ENCODE measurements at places on chromosomes 1 and 21.

- DNase-seq, result no peak
These were observed 15.4 kb downstream of the DYNLT5 start for GRCh38 chr1:66767626-66768025.

GRCh38 chr1:212698467-212699103 lies 1.1 kb downstream of the BATF3 start:
- DNase-seq, result no peak

- no peak for DNase-seq
These were observed 169.4 kb downstream of the GALNT2 start for GRCh38 chr1:230236301-230237008.

GRCh38 chr1:116107371-116107770 lies 3.8 kb upstream of the MAB21L3 start:
- DNase-seq, result no peak

GRCh38 chr1:204733289-204733688 lies 47.8 kb upstream of the LRRN2 start:
- no peak for DNase-seq

DNA sequence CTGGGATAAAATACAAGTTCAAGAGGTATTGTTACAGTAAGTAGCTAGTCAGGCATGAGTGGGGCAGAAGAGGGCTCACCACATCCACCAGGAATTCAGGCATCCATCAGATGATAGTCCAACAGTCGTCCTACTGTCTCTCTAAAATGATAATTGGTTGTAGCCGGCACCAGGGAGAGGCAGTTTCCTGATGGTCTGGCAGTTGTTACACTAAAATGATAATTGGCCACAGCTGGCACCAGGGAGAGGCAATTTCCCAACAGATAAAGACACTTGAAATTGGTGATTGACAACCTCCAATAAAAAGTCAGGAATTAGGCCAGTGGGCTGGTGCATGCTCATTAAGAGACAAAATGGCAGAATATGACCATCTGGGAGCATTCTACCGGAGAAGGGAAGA lies 545.8 kb downstream of the AMY1C start:
- peak; percentile 5 for DNase-seq

DNA sequence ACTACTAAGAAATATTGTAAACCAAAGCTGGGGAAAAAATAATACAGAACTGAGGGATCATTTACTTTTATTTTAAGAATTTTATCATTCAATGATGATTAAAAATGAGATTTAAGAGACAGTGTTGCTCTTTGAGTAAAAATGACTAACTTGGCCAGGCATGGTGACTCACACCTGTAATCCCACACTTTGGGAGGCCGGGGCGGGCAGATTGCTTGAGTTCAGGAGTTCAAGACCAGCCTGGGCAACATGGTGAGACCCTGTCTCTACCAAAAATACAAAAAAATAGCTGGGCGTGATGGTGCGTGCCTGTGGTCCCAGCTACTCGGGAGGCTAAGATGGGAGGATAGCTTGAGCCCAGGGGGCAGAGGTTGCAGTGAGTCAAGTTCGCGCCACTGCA lies 21.8 kb upstream of the PLEKHO1 start:
- DNase-seq, result no peak

DNA sequence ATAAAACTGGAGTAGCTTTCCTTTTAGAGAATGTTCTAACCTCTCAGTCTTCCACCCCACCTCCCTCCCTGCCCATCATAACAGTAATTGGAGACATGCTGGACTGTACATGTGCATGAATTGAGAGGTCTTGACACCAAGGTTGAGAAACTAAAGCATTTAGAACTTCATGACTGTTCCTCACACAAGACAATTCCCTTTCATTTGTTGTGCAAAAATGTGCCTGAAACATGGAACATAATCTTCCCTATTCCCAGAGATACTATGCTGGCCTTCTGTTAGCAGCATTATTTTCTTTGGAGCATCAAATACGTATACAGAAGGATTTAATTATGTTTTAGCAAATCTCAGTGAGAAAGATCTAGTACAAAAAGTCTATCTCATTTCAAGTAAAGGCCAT lies 97.5 kb upstream of the KCNE2 start:
- DNase-seq, result no peak

- DNase-seq, result no peak
These were observed 23.1 kb upstream of the RAP1A start for GRCh38 chr1:111596499-111596898.

- no peak for DNase-seq
These were observed 54.1 kb upstream of the CFAP298 start for GRCh38 chr21:32666258-32666657.

DNA sequence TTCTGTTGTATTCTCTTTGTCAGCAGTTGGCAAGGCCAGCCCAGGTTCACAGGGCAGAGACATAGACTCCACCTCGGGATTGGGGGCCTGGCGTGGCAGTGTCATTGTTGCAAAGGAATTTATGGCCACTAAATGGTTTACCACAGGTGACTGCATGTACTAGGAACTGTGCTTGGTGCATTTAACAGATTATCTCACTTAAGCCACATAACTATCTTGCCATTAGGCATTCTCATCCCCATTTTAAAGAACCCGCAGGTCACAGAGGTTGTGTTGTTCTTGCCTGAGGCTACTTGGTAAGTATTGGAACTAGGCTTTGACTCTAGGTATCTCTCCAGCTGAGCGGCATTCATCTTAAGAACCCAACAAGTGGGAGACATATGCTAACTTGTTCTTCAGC lies 9.7 kb downstream of the TLCD4 start:
- DNase-seq, result no peak

DNA sequence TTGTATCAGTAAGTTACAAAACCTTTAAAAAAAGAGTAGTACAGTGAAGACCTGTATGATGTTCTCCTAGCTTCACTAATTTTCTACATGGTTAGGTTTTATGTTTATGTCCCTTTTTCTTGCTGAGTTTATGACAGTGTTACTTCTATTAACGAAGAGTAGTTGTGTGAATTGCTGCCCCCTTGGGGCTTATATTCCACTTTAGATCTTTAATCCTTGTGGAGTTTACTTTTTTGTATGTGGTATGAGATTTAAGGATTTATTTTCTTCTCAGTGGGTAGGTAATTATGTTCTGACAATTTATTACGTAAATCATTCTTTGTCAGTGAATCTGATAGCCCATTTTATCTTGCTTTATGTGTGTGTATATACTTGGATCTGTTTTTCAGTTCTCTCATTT lies 14.8 kb downstream of the KCTD3 start:
- DNase-seq, result no peak

DNA sequence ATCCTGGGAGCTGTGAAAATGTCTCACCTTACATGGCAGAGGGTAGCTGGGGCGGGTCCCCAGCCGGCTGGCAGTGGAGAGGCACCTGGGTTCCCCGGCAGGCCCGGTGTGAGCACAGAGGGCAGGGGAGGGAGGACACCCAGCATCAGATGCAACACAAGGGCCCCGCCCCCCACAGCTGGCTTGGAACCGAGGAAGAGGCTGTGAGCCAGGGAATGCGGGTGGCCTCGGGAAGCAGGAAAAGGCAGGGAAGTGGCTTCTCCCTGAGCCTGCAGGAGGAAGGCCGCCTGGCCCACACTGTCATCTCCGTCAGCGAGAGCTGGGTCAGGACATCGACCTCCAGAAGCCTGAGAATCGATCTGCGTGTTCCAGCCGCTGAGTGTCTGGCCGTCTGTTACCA lies 87.3 kb downstream of the SIK1 start:
- no peak for DNase-seq

- no peak for DNase-seq
These were observed 48.3 kb downstream of the IL23R start for GRCh38 chr1:67214420-67215174.

DNA sequence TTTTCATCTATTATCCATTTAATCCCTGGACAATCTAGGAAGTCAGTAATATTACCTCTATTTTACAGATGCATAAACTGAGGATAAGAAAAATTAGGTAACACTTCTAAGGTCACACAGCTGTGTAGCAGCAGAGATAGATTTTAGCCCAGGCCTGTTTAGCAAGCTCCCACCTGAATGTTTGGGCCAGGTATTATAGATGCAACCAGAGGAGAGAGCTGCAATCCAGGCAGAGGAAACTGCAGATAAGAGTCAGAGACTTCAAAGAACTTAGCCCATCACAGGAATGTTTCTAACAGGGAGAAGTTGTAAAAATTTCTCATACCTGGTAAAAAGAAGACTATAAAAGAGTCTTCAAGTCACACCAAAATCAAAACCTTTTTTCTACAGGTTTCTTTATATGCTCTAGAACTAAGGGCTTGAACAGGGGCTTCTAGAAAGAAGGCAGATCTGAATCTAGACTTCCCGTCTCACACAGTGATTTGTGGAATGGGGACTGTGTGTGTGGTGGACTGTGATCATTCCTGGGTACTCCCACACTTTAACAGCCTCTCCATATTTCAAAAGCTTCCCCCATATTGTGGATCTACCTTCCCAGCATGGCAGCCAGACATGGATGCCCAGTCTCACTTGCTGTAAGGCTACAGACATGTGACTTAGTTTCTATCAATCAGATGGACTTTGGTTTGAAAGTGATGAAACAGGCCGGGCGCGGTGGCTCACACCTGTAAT lies 128.7 kb downstream of the TLR5 start:
- DNase-seq, result no peak

GRCh38 chr1:37752583-37753471 lies 12.1 kb downstream of the EPHA10 start:
- peak; percentile 58 for DNase-seq

DNA sequence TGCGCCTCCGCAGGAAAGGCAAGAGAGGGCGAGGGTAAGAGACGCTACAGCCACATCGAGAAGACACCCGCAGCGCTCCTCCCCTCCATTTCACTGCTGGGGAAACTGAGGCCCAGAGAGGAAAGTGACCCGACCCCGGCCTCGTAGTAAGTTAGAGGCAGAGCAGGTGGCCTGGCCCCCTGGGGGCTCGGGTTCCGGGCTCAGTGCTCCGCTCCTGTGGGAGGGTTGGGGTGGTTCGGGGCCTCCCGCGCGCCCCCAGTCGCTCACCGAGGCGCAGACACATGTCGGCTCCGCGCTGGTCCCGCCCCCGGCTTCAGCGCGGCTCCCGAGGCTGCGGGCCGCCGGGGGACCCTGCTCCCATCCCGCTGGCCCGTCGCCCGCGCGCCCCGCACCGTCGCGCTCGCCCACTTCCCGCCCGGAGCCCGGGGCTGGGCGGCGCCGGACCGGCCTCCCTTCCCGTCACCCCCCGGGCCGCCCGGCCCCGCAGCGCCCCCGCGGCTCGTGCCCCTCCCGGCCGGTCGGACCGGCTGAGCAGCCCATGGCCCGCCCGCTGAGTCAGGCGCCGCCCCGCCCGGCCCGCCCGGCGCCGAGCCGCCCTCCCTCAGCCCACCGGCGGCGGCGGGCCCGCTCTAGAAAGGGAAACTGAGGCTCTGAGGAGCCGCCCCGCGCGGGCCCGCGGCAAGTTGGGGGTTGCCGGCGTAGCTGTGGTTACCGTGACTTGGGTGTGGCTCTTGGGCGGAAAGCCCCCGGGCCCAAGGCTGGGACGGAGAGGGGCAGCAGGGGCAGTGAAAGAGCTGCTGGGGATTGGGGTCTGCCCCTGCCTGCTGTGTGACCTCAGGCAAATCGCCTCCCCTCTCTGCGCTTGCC lies at the start of gene TMEM54:
TSS of gene TMEM54 (minus strand) at position 434 of the 867 bp plus-strand sequence. CDS start at position 283, 151 bp downstream.
- no peak for DNase-seq

- DNase-seq, result no peak
These were observed 187.4 kb downstream of the SLC35F3 start for GRCh38 chr1:234091876-234092275.

DNA sequence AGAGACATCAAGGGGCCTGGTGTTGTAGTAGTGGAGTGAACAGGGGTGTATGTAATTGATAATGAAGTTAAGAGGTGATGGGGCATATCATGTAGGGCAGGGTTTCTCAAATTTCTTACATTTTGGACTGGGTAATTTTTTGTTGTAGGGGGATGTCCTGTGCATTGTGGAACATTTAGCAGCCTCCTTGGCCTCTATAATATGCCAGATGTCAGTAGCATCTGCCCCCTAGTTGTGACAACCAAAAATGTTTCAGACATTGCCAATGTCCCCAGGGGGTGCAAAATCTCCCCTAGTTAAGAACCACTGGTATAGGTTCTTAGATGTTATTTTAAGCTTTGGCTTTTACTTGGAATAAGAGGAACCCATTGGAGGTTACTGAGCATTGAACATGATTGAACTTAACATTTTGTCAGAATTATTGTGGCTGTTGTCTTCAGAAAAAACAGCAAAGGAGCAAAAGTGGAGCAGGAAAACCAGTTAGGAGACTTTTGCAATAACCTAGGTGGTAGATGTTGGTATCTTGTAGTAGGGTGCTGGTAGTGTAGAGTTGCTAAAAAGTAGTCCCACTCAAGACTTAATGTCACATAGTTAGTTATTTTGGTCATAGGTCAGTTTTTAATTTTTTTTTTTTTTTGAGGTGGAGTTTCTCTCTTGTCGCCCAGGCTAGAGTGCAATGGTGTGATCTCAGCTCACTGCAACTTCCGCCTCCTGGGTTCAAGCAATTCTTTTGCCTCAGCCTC lies 6.2 kb downstream of the ZNF326 start:
- no peak for DNase-seq

- DNase-seq, result no peak
These were observed 54.9 kb upstream of the WLS start for GRCh38 chr1:68287241-68287640.

DNA sequence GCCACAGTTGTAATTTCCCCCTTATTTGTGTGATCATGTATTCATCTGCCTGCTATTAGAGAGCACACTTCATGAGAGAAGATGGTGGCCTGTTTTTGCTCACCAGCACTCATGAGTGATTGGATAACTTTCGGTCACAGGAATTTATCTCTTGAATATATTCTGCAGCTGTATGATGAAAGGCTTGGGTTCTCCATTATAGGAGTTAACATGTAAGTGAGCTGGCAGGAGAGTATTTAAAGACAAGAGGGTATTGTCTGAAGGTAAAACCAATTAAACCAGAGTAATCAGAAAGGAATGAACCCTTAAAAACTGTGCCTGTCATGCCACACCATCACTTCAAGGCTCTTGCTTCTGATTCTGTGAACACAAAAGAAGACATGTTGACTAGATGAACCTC lies 574.9 kb upstream of the CAMK1G start:
- peak; percentile 19 for DNase-seq

- DNase-seq, result no peak
These were observed 5.9 kb downstream of the RHEX start for GRCh38 chr1:206058927-206059292.

GRCh38 chr1:197066719-197067456 lies at the start of gene F13B:
Gene F13B (minus strand): TSS chr1:197067260. CDS start chr1:197067223, 37 bp downstream.
- no peak for DNase-seq

GRCh38 chr21:35212393-35213127 lies 163.5 kb upstream of the RUNX1 start:
- no peak for DNase-seq

GRCh38 chr1:179817789-179818188 lies 59.8 kb downstream of the TOR1AIP2 start:
- no peak for DNase-seq

DNA sequence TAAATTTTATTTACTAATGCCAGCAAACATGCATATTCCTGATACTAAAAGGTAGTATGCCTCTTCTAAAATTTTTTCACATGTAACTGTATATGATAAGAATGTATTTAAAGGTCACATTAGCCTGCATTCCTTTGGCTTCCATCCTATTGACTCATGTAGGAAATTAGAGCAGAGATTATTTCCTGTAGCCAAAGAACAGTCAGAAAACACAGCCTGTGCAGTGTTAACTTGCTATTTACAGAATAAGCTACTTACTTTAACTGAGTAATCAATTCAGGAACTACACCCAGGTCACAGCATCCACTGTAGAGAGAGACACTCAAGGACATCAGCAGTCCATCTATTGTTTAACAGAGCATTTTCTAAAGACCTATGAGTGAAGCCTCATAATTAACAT lies 154.5 kb upstream of the ADGRL4 start:
- DNase-seq, result no peak
